Stimulated activated CD4-positive, alpha-beta T cell treated with anti-CD3 and anti-CD28 coated beads, Interleukin-1b, Interleukin-23, amount 100 ng/mL, for 48 hours (primary cell): ENCODE measurements at places on chromosomes 5 and 9.

DNA sequence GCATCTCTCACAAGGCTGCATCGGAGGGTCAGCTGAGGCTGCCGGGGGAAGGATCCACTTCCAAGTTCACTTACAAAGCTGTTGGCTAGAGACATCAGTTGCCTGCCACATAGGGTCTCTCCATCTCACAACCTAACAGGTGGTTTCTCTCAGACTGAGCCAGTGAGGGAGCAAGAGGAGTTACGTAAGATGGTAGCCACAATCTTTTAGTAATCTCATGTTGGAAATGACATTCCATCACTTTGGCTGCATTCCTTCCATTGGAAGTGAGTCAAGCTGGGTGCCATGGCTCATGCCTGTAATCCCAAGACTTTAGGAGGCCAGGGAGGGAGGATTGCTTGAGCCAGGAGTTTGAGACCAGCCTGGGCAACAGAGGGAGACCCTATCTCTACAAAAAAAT, 7.4 kb upstream of the GRK6 start:
- DNase-seq, result no peak

- DNase-seq, result no peak
These were observed 29.9 kb downstream of the RAPGEF6 start for GRCh38 chr5:131605086-131605485.

- DNase-seq, result no peak
These were observed at the start of gene TRAF1 for GRCh38 chr9:120926397-120926928. Gene TRAF1, minus strand, starts transcription at chr9:120926796. Its CDS starts 721 bp downstream, at chr9:120926075.

GRCh38 chr5:54081415-54081814, 229.0 kb downstream of the ARL15 start:
- no peak for DNase-seq

GRCh38 chr5:1809416-1810035, 8.3 kb downstream of the NDUFS6 start:
- DNase-seq, result no peak

- DNase-seq, result no peak
These were observed 41.5 kb upstream of the NOTCH1 start for GRCh38 chr9:136587145-136587943.

DNA sequence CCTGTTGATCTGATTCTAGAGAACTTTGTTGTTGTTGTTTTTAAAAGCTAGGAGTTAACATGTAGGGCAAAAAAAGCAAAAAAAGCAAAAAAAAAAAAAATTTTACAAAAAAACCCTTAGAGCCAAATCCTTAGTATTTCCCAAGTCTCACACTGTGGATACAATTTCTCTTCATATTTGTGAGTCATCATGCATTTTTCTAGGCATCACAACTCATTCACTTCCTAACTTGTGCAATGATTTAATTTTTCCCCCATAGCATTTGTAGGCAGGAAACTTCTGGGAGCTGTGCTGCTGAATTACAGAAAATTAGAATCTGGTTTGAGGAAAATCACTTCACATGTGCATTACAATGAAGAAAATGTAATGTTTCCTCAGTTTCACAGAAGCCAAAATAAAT, 91.9 kb downstream of the MARCHF3 start:
- DNase-seq, result no peak

DNA sequence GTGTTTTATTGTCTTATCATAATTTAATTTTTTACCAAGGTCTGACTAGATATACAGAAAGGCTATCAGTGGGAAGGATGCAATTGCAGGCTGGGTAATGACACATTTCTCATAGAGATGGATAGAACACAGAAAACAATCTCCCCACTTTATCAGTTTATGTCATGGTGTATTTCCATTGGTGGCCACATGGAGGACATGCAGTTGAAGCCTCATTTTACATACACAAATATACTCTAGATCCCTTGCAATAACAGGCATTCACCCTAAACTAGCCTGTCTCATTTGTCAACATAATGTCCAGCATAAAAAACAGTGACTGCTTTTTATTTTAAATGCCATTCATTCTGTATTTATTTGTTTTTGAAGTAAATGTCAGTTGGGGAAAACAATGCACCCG, 526.3 kb downstream of the GABRG2 start:
- no peak for DNase-seq

- no peak for DNase-seq
These were observed 69.6 kb downstream of the CCDC171 start for GRCh38 chr9:15622318-15622971.

DNA sequence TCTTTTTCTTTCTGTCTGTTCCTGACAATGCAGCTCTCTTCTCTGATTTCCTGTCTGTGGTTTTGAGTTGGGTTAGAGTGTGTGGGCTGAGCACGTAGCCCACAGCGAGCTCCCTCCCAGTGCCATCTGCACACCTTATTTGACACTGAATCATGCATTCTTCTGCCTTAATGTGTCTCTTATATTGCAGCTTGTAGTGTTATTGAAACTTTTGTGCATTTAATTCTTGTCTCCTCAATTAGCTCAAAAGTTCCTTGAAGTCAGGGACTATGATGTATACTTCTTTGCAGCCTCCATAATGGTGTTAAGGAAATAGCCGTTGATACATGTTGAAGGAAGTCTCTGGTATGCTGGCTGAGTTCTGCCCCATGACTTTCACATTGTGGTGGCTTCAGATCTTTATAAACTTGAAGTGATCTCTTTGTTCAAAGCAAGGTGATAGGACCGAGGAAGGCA, 576.2 kb upstream of the CLINT1 start:
- DNase-seq, result peak; percentile 23

- no peak for DNase-seq
These were observed 176.1 kb downstream of the GADD45G start for GRCh38 chr9:89780959-89781358.

- DNase-seq, result no peak
These were observed 7.1 kb downstream of the ZFP2 start for GRCh38 chr5:178902849-178903248.

GRCh38 chr9:13113216-13113615, 166.3 kb downstream of the MPDZ start:
- no peak for DNase-seq

- DNase-seq, result peak; percentile 38
These were observed 55.3 kb upstream of the IL17B start for GRCh38 chr5:149434162-149435014.

GRCh38 chr9:81598123-81598497, 91.2 kb downstream of the TLE1 start:
- DNase-seq, result no peak

GRCh38 chr9:94872083-94872833, 145.8 kb downstream of the AOPEP start:
- DNase-seq, result no peak
